ENCODE measurements at places on chromosomes 11 and 22.

GRCh38 chr22:37032535-37033460 is 13.3 kb downstream of the MPST start:
- DNase-seq, result no peak

DNA sequence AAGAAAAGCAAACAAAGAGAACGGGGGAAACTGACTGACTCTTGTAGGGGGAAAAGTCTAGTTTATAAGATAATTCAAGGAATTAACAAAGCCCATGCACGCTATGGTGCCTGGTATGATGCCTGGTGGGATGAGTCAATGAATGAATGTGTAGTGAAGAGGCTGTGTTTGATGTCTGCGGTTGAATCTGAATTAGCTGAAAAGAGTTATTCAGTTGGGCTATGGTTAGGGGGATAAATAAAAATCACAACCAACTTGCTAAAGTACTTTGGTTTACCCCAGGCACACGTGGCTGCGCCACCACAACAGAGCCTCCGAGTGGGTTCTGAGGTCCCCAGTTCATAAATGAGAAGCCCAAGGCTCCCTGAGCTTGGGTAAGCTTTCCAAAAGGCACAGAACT is 369.3 kb upstream of the SYN3 start:
- DNase-seq, result no peak

DNA sequence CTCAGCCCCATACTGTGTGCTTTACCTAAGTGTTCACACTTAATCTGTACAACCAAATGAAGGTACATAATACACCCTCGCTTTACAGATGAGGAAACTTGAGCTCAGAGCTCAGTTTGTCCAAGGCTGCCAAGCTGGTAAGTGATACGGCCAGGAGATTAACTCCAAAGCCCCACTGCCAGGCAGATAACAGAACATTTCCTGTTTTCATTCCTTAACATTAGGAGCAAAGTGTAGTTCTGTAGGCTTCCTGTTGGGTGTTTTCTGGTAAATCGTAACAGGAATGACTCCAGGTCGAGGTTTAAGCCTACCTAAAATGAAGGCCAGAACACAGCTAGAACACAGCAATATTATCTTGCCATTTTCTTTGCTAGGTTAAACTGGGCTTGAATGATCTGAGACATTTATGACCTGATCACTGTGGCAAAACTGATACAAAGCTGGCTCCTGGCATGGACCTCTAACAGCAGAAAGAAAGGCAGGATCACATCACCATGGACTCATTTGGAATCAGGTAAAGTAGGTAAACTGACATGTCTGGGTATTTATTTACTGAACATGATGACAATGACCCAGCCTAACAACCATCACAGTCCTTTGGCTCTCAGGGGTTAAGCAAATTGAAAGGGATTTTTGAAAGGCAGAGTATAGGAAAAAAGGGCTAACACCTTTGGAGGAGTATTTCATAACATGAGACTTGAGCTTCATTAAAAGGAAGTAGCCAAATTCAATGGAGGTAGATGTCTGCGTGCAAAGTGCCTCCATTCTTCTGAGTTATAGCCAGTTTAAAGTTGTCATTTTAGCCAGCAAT is 3.9 kb upstream of the NUP50 start:
- DNase-seq, result no peak

GRCh38 chr11:112784323-112785073 is 176.7 kb upstream of the NCAM1 start:
- DNase-seq, result no peak

- no peak for DNase-seq
Observed at GRCh38 chr11:69566001-69566400, 75.0 kb upstream of the CCND1 start.

GRCh38 chr11:33445761-33446161 is 188.6 kb downstream of the HIPK3 start:
- DNase-seq, result no peak

GRCh38 chr11:93939084-93939760 is 81.9 kb upstream of the HEPHL1 start:
- DNase-seq, result no peak

DNA sequence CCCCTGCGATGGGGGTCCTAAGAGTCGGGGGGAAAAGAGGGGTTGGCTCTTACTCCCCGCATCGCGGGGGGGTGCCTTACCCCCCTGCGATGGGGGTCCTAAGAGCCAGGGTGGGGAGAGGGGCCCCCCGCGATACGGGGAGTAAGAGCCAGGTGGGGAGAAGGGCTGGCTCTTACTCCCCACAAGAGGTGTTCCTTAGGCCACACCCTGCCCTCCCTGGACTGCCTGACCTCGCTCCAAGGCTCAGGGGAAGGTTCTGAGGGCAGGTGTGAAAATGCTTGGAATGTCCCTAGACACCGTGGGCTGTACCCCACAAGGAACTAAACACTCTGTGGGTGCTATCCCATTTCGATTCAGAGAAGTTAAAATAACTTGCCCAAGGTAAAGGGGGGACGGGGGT is 7.8 kb downstream of the UNC93B1 start:
- DNase-seq, result no peak

DNA sequence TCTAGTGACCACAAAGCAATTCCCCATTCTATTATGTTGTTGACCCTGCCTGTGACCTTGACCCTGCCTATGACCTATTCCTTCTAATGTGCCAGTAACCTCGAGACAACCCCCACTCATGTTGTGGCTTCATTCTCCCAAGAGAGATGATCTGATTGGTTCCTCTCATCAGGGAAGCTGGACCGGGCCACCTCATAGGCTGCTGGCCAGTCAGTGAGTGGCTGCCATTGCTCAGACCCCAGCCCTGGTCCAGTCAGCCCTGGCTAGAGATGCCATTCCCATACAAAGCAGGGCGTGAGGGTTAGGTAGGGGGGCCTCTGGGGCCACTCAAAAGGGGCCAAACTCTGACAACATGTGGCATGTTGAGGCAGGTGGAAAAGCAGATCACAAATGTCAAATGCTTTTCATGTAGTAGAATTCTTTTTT is 11.9 kb downstream of the SLC29A2 start:
- DNase-seq, result no peak

- DNase-seq, result no peak
Observed at GRCh38 chr22:41902932-41903421, 11.9 kb downstream of the SHISA8 start.

DNA sequence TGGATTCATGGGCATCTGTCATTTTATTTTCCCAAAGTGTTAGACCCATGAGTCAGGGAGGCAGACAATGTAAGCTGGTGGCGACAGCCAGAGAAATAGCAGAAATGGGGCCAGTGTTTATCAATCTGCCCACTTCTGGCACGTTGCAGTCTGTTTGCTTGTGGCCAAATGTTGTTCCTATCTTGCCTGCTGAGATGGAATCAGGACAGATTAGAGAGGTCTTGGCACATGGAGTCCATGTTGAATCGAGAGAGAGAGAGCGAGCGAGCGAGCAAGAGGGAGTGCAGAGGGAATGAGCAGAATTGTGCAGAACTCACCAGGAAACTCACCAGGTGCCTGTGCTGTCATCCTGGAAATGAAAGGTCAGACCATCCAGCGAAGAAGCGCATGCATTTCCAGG is 21.9 kb upstream of the PARVG start:
- no peak for DNase-seq

DNA sequence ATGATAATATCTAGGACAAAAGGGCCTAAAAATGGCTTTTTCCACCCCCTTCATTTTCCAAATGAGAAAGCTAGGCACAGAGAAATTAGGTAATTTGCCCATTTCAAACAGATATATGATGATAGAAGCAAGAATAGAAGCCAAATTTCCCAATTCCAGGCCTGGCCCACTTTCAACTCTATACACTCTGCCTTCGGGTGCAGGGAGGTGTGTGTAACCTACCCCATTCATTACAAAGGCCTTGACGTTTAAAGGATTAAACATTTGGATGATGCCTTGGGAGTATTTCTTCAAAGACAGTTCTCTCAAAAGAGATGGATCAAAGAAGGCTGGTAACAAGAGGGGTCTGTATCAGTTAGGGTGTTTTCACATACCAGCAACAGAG is 134.1 kb downstream of the CCDC34 start:
- DNase-seq, result no peak

- DNase-seq, result no peak
Observed at GRCh38 chr11:16454289-16454863, 98.0 kb upstream of the SOX6 start.

DNA sequence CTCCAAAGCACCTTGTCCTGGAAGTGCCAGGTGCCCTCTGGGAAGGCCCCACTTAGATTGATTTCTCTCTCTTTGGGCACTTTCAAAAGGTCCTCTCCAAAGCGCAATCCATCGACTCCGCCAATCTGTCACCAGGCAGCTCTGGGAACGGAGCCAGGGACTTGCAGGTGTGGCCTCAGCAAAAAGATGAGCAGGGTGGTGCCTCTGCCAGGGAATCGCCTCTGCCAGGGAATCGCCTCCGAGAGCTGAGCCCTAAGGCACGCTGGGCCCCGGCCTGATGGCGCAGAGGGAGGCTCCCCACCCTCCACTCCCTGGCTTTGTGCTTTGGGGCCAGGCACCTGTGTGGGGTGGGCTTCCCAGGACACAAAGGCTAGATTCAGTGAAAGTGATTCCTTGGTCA is 1391.3 kb downstream of the TBC1D22A start:
- DNase-seq, result no peak

GRCh38 chr11:115548878-115549528 is 44.8 kb upstream of the CADM1 start:
- no peak for DNase-seq

GRCh38 chr22:32413719-32414118 is 1.7 kb upstream of the RTCB start:
- no peak for DNase-seq

DNA sequence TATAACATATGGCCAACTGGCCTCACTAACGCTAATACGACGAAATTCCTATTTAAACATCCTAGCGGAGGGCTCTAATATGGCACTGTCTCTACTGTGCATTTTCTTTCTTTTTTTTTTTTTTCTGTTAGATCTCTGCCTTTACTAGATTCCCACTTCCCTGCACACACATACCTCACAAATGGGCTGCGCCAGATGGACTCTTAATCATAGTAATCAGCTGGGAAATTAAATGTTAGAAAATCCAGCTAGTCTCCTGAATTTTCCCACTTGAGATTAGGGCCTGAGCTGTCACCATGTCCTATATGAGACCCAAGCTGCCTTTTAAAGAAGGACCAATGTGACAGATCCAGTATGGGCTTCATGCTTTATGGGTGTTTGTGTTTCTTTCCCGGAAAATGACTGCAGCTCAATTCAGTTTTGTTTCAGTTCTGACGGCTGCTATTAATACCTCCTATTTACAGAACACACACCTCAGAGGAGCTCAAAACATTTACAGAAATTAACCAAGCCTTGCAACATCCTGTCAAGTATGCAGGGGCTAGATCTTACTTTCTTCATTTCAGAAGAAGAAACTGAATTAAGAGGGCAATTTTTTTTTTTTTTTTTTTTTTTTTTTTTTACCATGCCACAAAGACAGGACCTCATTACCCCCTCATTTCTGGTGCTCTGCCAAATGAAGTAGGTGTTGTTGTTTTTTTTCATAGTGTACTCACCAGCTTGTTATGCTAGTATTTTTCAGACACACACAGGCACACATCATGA is 49.8 kb upstream of the BLID start:
- no peak for DNase-seq

DNA sequence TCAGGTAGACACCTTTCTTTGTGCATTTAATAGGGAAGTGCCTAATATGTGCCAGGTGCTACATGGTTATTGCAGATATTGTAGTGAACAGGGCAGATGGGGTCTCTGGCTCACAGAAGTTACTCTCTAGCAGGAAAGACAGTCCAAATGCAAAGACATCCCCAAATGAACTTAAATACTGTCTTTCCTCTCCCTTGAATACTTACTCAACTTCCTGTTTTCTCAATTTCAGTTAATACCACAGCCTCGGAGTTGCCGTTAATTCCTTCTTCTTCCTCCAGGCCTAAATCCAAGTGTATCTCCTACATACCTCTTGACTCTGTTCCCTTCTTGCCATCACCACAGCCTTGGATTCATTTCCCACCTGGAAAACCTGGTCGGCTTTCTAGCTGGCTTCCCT is 134.3 kb upstream of the SESN3 start:
- no peak for DNase-seq

DNA sequence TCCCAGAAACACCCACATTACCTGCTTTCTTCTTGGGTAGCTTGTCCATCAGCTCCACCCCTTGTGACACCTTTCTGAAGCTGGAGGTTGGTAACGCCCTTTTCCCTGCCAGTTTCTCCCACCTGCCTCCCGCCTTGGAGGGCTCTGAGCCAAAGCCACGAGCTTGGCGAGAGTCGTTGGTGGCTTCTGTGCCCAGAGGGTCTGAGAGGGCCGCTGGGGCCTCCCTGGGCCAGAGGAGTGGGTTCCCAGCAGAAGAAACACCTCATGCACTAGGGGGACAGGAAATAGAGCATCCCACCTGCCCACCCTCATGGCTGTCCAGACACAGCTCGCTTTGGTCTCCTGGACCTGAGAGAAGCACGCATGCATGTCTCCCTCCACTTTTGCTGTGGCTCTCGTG is 37.9 kb downstream of the B3GAT1 start:
- DNase-seq, result no peak

- DNase-seq, result no peak
Observed at GRCh38 chr11:12800032-12800671, 125.9 kb downstream of the TEAD1 start.

- DNase-seq, result no peak
Observed at GRCh38 chr22:28002863-28003565, 84.0 kb upstream of the PITPNB start.

DNA sequence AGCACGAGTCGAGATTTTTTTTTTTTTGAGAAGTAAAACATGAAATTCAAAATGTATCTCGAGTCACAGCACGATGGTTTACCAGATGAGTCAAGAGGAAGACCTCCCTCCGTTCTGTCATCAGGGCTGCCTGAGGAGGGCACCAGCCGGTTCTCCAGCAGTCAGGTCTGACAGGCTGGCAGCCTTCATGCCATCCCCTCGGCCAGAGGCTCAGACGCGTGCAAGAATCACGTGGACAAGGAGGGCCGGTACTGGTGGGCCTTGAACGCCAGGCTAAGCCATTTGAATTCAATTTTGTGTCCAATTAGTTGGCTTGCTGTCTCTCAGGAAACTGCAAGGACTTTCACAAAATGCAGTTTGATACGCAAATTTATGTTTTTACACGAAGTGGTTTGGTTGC is 1412.2 kb downstream of the BRD1 start:
- no peak for DNase-seq

DNA sequence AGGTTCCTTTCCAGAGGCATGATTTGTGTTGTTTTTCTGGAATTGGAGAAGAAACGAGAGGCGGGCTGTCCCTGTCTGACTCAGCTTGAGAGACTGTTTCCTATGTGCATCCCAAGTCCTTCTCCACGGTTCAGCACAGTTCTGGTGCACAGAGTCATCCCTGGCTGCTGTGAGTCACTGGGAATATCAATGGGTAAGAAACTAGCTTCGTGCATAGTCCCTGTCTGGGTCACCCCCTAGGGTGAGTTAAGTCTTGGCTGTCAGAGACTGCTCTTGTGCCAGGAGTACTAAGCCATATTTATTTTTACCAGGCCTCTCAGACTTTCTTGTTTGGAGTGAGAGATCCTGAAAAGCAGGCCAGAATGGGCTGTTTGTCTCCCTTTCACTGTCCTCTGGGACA is 2.4 kb upstream of the LRP4 start:
- DNase-seq, result no peak

Data from GM12864 (cell line).